ENCODE measurements at places on chromosomes 12 and 14.

DNA sequence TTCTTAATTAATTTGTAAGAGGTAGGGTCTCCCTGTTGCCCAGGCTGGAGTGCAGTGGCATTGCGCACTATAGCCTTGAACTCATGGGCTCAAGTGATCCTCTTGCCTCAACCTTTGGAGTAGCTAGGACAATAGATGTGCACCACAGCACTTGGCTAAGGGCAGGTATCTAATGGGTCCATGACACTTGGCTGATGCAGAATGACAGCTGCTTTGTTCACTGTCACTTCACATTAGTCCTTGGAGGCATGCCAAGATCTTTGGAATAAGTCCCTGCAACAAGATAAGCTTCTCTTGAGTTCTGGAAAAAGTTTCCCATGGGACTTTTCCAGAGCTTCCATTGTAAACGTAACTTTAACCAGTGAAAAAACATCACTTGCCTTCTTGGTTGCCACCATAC, 23.4 kb downstream of the COQ6 start:
- DNase-seq, result no peak

- no peak for DNase-seq
Observed at GRCh38 chr12:27289414-27289813, 43.2 kb upstream of the BMAL2 start.

- DNase-seq, result no peak
Observed at GRCh38 chr12:126772171-126772864, 1494.7 kb upstream of the TMEM132C start.

DNA sequence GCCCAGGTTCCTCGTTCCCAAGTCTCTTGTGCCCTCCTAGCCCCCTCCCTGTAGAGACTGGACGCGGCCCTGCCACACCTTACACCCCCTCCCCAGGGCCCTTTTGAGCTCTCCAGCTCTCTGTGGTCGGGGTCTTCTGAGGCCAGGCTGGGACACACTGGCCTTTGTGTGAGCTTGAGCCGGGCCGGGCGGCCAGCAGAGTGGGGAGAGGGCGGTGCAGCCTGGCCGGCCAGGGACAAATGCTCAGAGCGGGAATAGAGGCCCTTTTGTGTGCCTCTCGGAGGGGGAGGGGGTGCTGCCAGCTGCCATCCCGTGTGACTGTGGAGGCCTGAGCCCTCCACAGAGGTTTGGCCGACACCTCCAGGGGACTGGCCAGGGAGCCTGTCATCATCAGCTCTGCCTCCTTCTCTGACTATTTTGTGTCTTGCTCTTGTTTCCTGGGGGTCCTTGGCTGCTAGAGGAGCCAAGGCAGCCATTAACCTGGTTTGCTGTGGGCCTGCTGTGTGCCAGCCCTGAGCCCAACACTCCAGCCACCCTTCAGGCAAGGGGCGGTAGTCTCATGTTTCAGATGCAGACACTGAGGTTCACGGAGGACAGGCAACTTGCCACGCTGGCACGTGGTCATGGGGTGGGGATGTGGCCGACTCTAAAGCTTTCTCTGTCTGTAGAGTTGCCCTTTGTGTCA, 13.6 kb downstream of the FAM222A start:
- no peak for DNase-seq

DNA sequence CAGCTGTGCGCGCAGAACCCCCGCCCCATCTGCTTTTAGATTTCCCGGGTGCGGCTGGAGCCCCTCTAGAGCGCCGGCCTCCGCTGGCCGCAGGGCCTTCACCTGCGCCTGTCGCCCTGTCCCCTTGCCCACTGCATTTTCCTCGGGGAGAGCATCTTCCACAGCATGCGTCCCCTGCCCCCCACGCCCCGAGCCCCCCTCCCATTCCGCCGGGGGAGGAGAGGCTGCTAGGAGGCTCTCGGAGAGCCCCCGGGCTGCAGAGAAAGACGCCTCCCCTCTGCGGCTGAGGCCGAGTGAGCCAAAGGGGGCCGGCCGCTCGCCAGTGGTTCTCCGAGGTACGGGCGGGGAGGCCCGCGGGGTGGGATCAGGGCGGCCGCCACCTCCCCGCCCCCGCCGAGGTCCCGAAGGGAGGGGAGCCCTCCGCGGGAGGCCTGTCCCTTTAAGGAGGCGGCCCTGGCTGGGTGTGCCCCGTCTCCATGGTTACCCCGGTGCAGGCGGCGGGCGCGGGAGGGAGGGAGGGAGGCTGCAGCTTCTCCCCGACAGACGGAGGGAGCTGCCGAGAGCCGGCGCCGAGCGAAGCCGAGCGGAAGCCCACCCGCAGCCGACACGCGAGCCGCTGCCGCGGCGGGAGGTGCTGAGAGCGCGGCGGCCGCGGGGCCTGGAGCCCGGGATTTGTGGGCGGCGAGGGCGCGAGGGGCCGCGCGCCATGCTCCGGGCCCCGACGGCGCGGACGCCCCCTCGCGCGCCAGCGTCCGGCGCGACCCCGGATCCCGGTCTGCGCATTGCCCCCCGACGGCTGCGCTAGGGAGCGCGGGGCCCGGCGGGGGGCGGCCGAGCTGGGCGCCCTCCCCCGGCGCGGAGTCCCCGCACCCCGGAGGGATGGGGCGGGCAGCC, at the start of gene KCNH3:
Gene KCNH3, plus strand, starts transcription at position 521 of the 894 bp plus-strand sequence. CDS start 387 bp downstream, outside the sequence.
- peak; percentile 68 for DNase-seq

DNA sequence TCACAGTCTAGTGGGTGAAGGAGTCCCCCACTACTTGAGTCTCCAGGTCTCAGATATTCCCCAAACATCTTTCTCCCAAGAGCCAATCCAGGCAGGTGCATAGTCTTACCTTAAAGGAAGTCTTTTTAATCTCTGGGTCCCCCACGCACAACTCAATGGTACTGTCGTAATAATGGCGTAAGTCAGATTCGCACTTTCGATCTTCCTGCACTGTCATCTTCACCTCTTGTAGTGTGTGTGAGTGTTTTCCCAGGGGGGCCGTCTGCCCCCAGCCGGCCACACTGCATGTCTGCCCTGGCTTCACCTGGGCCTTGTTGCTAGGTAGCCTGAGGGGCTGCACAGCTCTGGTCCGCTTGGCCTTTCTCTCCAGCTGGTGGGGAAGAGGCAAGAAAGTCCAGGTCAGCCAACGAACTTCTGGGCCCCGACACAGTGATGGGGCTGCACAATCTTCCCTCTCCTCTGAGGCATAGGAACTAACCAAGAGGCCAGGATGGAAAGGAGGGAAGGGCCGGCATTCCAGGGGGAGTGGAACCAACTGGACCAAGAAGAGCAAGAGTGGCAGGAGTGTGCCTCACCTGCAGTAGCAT, 2.1 kb downstream of the GZMB start:
- no peak for DNase-seq

- DNase-seq, result no peak
Observed at GRCh38 chr12:88266806-88267360, 124.8 kb downstream of the TMTC3 start.

DNA sequence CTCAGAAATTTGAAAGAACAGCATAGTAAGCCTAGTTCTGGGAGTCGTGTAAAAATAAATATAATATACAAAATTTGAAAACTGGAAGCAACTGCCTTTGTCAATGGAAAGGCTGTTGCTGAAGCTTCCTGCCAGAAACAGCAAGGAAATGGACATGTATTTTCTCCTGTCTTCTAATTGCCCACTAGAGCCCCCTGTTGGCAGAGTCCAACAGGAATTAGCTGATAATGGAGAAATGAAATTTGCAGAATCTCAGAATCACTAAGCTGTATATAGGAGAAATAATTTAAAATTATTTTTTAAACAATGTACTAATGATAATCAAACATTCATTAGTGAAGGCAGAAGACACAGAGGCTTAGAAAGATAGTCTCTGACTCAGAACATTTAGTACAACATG, 414.8 kb downstream of the SLC6A15 start:
- no peak for DNase-seq

Data from stimulated activated CD4-positive, alpha-beta T cell treated with anti-CD3 and anti-CD28 coated beads, Interleukin-12 subunit alpha, Interleukin-12 subunit beta, amount 100 ng/mL, for 24 hours (primary cell).